Immature natural killer cell (primary cell): ENCODE measurements at places on chromosomes 1 and 21.
A peak's percentile ranks its signal among the peaks of the same experiment; 100 is the strongest.

DNA sequence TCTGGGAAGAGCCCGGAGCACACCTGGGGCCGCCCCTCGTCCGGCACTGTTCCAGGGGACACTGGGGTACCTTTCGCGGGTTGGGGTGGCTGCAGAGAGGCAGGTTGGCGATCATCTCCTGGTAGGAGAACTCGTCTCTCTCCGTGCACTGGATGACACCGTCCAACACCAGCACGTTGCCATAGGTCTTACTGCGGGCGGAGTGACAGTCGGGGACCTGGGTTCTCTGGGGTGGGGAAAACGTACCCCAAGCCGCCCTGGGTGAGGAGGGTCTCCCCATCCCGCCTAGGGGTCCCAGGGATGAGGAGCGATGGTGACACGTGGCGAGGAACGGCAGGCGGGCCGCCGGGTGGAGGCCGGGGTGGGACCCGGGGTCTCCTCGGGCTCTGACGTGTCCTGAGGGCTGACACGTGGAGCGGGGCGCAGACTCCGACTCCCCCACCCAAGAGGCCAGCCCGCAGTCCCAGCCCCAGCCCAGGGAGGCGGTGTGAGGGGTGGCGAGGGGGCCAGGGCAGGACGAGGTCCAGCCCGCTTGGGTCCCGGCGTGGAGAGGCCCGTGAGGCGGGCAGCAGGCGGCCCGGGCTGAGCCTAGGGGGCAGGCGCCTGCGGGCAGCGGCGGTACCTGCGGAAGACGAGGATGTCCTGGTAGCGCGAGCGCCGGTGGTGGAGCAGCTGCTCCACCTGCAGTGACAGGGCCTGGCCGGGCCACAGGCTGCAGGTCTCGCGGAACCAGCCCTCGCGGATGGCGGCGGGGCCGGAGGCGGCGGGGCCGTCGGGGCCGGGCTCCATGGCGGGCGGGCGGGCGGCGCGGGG is 457 bp downstream of the SRM start:
- DNase-seq = no peak

GRCh38 chr1:16048573-16049189 is 5.1 kb downstream of the CLCNKB start:
- DNase-seq = peak; percentile 20

- no peak for DNase-seq
Measured at GRCh38 chr1:52659851-52660596, 27.1 kb downstream of the SHISAL2A start.

DNA sequence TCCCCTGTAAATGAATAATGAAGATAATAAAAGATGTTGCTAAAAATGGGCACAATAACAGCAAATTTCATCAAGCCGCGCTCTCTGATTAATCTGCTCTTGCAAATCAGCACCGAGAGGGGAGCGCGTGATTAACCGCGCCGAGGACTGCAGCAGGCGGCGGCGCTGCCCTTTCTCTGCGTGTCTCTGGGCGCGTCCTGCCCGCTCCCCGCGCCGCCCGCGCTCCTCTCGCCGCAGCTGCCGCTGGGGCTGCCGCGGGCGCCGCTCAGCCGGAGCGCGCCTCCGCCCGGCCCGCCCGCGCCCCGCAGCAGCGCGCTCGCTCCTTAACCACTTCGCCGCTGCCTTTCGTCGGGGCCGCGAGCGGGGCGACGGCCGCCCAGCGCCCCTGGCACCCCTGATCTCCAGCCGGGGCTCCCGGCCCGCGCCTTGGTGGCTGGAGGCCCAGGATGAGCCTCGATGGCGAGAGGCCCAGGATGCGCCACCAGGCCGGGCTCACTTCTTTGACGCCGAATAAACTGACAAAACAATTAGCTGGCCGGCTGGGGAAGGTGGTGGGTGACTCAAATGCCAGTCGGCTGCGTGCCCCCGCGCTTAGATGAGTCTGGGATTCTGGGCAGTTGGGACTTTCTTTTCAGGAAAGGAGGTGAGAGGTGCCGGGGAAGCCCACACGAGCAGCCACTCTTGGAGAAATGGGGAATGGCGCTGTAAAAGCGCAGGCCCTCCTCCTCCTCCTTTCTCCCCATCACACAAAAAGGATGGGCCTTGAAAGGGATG is 221.4 kb upstream of the PKN2 start:
- DNase-seq = no peak

DNA sequence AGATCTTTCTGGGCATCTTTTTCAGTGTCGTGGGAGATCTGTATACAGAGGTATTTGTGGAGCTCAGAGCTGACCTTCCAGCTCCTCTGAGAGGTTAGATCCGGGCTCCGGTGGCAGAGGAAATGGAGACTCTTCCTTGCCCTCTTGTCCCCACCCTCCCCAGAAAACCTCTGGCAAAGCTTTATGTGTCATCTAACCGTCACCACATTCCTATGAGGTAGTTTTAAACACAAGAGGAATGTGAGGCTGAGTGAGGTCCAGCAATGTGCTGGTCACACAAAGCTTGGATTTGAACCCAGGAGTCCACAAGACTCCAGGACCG is 1.2 kb downstream of the CD160 start:
- DNase-seq = no peak

DNA sequence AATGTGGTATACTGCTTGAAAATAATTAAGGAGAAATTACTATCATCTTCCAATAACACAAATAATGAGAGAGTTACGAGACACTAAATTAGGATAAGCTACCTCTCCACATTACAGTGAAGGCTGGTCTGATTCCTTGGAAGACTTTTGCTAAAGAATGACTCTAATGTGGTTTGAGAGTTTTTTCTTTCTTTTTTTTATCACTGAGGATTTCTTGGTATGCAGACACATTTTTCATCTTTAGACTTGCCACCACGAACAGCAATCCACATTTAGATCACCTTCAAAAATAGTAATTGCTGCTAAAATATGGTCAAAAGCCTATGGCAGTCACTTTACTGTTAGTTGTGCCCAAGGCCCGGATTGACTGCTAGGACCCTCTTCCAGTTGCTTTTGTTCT is 16.6 kb upstream of the TMEM35B start:
- DNase-seq = no peak

GRCh38 chr1:40890771-40891170 is 28.6 kb upstream of the CITED4 start:
- DNase-seq = no peak

DNA sequence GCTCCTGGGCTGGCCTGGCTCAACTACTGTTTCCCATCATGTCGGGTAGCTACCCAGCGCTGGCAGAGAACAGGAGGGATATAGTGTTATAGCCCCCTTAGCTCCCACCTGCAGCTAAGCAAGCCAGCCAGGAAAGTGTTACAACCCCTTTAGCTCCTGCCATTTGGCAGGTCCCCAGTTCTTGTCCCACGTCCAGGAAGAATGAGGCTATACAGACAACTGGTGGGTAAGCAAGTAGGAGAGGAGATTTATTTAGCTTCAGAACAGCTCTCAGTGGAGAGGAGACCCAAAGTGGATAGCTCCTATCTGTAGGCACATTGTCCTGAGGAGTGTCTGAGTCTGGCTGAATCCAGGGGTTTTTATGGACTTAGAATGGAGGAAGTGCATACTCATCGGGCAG is 741.1 kb upstream of the B3GALT2 start:
- no peak for DNase-seq

DNA sequence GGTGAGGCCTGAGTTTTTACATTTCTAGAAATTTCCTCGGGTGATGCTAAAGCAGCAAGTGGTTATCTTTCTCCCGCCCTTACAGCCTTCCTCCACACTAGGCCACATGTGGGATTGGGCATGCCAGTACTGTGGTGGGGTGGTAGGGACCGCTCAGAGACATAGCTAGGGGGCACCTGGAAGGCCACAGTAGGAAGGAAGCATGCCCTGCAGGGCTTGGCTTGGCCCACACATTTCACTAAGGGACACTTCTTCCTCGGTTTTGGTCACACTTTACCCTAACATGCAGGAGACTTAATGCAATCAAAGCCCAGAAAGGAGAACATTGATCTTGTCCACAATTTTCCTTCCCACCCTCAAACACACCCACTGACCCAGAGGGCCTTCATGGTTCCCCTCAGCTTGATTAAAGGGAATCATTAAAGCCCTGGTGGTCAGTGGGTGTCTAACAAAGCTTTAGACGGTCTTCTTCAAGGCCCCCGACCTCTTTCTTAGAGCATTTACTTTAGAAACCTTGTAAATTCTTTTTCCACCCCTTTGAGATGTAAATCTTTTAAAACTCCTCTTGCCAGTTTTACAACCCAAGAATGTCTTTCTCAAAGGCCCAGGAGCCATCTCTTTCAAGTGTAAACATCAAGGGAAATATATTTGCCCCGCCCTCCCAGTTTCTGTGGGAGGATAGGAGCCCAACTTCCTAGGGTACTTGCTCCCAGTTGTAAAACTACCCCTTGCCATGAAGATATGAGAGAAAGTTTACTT is 246.4 kb upstream of the PTBP2 start:
- DNase-seq = no peak

DNA sequence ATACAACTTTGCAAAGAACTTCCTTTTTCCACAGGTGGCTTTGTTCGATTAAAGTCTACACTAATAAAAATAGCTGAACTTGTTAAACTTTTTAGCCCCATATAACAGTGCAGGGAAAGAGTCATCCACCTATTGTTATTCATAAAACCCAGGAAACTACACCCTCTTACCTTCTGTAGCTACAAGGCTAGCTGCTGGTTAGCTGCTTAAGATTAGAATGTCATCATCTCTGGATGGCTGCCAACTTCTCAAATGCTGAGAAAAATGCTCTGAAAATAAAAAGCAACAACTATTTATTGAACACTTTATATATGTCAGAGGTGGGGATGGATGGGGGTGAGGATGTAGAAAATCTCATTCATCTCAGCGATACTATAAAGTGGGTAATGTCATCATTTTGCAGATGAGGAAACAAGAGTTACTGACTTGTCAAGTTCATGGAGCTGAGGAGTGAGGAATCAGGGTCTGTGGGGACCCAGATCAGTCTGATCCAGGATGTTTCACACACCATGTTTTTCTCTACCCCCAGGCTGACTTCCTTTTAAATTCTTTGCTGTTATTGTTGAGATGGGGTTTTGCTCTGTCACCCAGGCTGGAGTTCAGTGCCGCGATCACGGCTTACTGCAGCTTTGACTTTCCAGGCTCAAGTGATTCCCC is 17.1 kb downstream of the ATP5PF start:
- no peak for DNase-seq

- DNase-seq = no peak
Measured at GRCh38 chr1:34060187-34060730, 104.8 kb downstream of the CSMD2 start.

GRCh38 chr1:229452956-229453801 is 19.3 kb upstream of the ACTA1 start:
- DNase-seq = no peak

DNA sequence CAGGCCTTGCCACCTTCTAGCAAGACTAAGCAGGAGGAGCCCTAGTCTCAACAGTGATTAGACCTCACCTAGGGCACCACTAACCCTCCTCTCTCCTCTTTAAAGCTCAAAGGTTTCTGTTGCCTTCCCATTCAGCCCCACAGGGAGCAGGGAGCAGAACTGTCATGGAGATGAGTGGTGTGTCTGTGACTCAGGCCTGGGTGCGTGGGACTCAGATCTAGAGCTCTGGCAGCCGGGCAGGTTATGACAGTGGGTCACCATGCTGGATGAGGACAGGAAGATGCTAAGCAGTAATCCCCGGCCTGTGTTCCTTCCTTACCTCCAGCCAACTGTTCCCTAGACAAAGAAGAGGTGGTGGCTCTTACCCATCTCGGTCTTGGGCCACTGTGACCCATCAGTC is 60.1 kb upstream of the COA6 start:
- DNase-seq = no peak

- no peak for DNase-seq
Measured at GRCh38 chr1:231751415-231751814, 124.8 kb downstream of the DISC1 start.

- no peak for DNase-seq
Measured at GRCh38 chr21:41427556-41427955, 1.5 kb downstream of the MX1 start.

GRCh38 chr1:8966606-8967005 is 20.9 kb downstream of the CA6 start:
- DNase-seq = no peak

DNA sequence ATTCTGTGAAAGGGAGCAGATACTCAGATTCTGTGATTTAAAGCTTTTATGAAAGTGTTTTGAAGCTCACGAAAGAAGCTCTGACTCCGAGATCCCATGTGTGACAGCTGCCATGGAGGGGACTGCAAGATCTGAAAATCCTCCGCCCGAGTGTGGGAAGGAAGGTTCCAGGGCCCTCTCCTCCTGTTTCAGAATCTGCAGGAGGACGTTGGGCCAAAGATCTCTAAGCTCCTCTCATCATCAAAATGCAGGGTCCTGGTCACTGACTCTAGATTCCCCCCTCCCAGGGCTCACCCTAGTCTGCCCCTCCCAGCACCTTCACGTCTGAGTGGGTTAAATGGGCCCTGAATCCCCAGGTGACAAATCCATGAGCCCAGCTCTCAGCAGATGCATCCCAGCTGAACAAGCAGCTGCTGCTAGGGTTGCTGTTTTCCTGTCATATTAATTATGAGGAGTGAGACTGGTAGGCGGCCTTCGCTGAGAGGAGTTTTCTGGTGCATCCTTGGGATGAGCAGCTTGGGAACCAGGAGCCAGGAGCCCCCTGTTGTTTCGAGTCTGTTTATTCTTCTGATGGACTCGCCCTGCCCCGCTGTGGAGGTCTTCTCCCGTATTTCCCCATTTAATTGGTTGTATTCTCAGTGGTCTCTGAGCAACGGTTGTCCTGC is 402.0 kb downstream of the MATN1 start:
- DNase-seq = no peak

GRCh38 chr1:35569936-35570335 is 3.2 kb upstream of the TFAP2E start:
- no peak for DNase-seq
